ENCODE measurements at places on chromosomes 7 and 10.

DNA sequence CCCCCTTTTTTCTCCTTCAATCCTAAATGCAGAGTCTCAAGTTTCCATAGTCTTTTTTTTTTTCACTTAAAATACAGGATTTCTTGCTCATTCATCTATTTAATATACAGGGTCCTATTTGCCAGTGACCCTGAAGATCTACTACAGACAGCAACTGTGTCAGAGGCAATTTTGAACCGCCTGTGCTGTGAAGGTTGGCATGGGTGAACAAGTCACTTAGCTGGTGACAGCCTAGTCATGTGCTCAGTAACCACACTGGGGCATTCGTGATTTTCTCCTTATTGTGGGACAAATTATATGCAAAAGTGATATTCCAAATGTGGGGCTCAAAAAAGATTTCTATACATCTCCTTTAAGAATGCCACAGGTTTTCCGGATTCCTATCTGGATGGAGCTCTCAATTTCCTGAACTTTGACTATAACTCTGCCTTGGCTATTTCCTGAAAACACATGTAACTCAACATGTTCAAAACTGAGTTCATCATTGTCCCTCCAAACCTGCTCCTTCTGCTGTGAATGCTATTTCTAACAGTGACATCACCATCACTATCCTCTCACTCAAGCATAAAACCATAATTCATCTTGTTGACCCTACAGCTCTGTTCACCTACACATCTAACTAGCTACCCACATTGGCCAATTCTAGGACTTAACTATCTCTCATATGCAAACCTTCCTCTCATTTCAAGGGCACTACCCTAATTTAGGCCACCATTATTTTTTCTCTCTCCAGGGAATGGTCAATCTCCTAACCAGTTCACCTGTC, 36.7 kb downstream of the CDK6 start:
- no peak for DNase-seq

- no peak for DNase-seq
Measured at GRCh38 chr10:9869606-9870176, 1148.0 kb upstream of the CELF2 start.

DNA sequence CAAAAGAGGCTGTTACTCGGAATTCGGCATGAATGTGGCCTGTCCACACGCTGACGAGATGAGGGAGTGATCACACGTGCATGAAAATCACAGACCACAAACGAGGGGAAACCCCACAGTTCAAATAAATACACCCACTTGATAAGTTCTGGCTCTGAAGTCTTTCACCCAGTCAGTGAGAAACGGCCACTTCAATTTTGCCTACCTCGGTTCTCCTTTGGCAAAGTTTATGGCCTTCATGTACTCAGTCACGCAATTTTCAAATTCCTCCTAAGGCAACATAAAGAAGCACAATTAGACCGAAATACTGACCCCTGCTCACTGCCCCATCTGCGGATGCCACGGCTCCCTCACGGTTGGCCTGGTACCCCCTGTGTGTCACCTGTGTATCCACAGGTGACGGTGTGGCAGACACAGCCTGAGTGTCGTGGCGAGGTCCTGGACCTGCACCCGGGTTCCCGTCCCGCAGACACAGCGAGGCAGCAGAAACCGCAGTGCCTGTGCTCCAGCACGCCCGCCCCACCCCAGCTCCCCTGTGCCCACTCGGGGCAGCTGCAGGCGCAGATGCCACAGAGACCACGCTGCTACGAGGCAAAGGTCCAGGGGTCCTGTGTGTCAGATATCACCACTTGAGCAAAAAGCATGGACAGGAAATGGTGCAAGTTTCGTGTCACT, 1.4 kb downstream of the CFAP46 start:
- no peak for DNase-seq

- DNase-seq: no peak
Measured at GRCh38 chr7:114303301-114303700, 111.3 kb upstream of the FOXP2 start.

DNA sequence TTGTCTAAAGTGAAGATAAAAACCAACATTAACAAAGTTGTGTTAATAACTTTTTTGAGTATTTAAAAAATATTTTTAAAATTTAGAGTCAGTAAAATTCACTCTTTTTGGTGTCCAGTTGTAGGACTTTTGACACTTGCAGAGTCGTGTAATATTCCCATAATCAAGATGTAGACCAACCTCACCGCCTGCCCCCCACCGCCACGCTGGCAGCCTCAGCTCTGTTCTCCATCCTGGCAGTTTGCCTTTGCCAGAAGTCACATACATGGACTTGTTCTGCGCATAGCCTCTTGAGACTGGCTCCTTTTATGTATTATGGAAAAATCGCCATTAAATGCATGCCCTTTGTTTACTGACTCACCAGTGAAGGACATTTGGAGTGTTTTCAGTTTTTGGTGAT, 27.3 kb upstream of the SYCE1 start:
- DNase-seq: no peak

DNA sequence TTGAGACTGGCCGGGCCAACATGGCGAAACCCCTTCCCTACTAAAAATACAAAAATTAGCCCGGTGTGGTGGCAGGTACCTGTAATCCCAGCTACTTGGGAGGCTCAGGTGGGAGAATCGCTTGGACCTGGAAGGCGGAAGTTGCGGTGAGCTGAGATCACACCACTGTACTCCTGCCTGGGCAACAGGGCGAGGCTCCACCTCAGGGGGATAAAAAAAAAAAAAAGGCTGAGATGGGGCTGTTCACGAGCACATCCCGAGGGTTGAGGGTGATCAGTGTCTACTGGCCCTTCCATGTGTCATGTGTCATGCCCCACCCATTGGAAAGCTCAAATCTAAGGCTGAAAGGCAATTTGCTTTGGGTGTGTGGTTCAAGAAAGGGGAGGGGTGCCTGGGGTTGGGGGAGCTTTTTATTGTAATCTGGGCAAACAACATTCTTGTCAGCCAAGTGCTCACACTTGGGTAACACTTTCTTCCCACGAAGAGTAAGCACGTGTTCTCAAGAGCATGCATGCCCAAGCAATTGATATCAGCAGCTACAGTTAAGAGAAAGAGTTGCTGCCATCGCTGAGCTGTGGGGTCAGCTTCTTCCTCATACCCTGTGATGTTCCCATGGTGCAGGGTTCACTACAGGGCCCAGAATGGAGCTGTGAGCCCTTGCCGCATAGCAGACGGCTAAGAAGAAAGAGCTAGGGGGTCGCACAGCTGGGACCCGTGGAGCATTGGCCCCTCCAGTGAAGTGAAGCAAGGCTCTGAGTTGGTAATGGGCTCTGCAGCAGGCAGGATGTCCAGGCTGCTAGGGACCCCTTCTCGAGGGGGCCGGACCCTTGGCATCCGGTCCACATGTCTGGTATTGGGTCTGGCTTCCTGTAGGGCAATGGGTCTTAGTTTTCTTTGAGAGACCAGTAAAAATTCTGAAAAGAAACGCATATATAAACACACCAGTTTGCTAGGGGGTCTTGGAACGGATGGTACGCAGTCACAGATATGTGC, 9.9 kb upstream of the ACSL5 start:
- no peak for DNase-seq

- DNase-seq: no peak
Measured at GRCh38 chr10:8438603-8439002, 384.1 kb downstream of the GATA3 start.

DNA sequence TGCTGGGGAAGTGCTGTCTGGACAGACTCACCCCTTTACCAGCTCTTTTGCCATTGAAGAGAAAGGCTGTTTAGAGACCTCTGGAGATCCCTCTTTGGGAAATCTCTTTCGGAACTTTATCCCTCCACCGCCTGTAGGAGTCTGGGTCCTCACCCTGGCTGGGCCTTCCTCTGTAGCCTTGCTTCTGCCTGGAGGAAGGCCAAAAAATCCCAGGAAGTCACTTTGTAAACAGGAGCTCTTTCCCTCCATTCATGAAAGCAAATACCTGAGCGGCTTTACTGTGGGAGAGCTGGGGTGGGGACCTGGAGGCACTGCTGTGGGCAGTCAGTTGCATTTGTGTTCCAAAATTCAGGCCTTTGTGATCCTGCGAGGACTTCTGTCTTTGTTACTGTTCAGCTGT, 126.2 kb downstream of the KLF6 start:
- no peak for DNase-seq

DNA sequence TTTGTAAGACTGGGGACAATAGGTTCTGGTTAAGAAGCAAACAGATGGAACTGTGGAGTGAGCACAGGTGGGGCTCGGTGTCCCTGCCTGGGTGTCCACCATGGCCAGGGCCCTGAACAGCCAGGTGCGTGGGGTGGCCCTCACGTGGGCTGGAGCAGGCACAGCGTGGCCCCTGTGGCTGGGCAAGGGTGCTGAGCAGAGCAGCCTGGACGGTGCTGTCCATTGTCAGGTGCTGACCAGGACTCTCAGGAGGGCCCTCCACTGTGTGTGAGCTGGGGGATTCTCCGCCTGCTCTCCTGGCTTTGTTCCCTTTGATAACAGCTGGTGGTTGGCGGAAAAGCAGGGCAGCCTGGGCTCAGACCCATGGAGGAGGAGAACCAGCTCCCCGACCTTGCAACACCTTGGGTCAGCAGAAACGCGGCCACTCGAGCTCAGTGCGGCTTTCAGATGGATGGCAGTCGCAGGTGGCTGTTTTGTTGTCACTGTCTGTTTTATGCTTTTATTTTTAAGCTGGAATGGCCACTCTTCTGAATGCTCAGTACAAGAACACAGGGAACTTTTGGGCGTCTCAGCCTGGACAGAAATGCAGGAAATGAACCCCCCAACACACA, 273.9 kb upstream of the ADARB2 start:
- DNase-seq: no peak

Measured in activated CD4-positive, alpha-beta T cell treated with anti-CD3 and anti-CD28 coated beads, Interleukin-2, amount 50 U/mL, for 1 hour (primary cell).